Natural killer cell treated with Interleukin-12 subunit alpha and Interleukin-12 subunit beta and Interleukin-15 and Interleukin-18, amount 100 ng/mL, for 72 hours (primary cell): ENCODE measurements at places on chromosomes 11 and 22. TPM values are rescaled to one million over a fixed set of nuclear protein-coding genes. Genes with fewer than 3 reads are reported as not detected.

DNA sequence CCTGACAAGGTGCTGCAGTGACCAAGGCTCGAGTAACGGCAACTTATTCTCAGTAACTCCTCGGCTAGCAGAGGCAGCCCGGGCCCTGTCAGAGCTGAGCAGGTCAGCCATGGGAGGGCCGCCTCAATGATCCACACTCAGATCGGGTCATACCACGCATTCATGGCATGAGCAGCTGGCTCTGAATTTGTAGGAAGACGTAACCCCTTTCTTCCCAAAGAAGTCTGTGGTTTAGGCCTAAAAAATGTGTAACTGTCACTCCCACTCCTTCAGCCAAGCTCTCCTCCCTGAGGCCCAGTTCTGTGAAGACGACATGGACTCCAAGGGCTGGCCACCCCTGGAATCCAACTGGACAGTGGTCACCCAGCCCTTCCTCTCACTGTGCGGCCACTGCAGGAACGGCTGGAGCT, 30.0 kb downstream of the PPP2R1B start:
- no peak overlapping the region for H3K4me3 ChIP-seq
- no peaks in the 10 kb centered on the region for H3K27me3 ChIP-seq
- peaks cover 8% of the 10 kb centered on the region for H3K36me3 ChIP-seq
- no peaks in the 10 kb centered on the region for H3K4me1 ChIP-seq

- DNase-seq, result no peak
- H3K27me3 ChIP-seq, result peaks cover 7% of the 10 kb centered on the region
- H3K36me3 ChIP-seq, result peaks cover 5% of the 10 kb centered on the region
- H3K4me3 ChIP-seq, result no peak overlapping the region
These were observed 51.6 kb downstream of the ETS1 start for GRCh38 chr11:128535468-128536457.

DNA sequence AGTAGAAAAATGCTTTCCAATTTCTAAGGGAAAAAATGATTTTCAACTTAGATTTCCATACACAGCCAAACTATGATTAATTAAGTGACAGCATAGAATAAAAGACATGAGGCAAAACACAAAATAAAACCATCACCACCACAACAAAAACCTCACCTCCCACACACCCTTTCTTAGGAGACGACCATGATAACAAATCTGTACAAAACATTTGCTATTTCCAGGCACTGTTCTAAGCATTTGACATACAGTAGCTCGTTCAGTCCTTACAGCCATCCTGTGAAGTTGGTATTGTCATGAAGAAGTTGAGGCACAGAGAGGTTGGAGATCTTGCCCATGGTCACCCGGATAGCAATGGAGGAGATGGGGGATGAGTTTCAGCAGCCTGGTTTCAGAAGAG, 8.7 kb downstream of the SPI1 start:
- H3K36me3 ChIP-seq, result no peaks in the 10 kb centered on the region
- DNase-seq, result no peak
- H3K27ac ChIP-seq, result no peak overlapping the region
- peaks cover 9% of the 10 kb centered on the region for H3K4me1 ChIP-seq
- H3K4me3 ChIP-seq, result no peak overlapping the region

GRCh38 chr11:57458410-57459163, 1.7 kb upstream of the RTN4RL2 start:
- no peak for DNase-seq
- peak overlapping the region; percentile 36 for H3K27ac ChIP-seq
- peaks cover 26% of the 10 kb centered on the region for H3K27me3 ChIP-seq
- peak overlapping the region; percentile 88 for H3K4me3 ChIP-seq

- H3K36me3 ChIP-seq, result no peaks in the 10 kb centered on the region
- no peaks in the 10 kb centered on the region for H3K4me1 ChIP-seq
- peaks cover 13% of the 10 kb centered on the region for H3K27me3 ChIP-seq
- no peak overlapping the region for H3K4me3 ChIP-seq
These were observed 9.4 kb upstream of the NAV2 start for GRCh38 chr11:19703211-19703610.

DNA sequence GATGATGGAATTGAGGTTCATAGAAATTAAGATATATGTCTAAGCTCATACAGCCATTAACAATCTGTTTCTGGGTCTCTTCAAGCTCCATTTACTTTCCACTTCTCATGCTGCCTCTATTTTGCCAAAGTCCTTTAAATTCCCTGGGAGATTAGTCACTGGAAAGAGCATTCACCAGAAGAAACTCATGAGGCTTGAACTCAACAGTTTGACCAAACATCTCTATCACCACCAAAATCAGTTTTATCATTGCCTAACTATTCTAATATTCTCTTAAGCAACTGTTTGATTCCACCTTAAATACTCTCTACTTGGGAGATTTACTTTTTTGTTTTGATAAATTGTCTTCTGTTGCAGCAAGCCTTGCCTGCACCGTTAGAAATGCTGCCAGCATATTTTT, 881.3 kb downstream of the KCNA4 start:
- no peaks in the 10 kb centered on the region for H3K4me1 ChIP-seq
- H3K4me3 ChIP-seq, result no peak overlapping the region
- no peak overlapping the region for H3K27ac ChIP-seq
- no peaks in the 10 kb centered on the region for H3K36me3 ChIP-seq
- no peak for DNase-seq

GRCh38 chr11:61007956-61008896, 36.7 kb downstream of the CD6 start:
- DNase-seq, result no peak
- peaks cover 24% of the 10 kb centered on the region for H3K4me1 ChIP-seq

DNA sequence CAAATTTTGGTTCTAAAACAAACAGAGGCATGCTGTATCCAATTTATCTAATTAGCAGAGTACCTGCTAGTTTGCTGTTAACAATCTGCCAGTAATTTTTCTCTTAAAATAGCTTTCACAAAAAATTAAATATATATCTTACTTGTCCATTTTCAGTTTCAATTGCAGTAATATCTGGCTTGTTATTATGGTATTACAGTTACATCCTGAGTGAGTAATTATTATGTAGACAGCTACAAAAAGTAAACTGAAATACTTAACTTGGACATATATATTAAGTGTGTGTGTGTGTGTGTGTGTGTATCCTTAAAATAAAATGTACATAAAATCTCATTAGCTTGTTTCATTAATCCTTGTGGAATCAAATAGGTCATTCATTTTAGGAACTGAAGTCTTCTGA, 148.7 kb downstream of the LUZP2 start:
- no peak overlapping the region for H3K4me3 ChIP-seq
- no peak for DNase-seq
- no peaks in the 10 kb centered on the region for H3K36me3 ChIP-seq
- no peak overlapping the region for H3K27ac ChIP-seq
- no peaks in the 10 kb centered on the region for H3K27me3 ChIP-seq

DNA sequence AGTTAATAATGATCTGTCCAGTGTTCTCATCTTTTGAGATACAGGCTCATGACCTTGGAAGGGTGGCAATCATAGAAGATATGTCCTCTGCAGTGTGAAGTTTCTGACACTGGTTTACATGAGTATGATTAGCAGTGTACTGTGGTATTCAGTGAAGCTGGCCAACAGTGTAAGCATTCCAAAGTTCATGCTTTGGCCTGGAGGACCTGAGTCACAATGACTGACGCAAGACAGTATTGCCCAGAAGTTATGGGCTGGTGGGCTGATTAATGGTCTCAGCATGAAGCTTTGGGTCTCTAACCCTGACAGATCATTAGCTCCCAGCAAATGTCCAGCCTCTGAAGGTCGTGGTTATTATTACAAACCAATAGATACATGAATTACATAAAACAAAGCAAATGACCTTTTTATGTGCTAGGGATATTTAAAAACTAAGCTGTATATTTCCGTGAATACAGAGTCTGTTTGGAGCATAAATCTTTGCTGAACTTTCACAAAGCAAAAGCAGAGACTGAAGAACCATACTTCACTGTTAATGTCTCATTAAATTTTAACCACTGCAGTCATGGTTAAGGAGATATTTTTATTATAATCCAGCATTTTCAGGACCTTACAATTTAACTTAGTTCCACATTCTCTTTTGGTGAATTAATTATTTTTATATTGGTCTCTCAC, 28.3 kb upstream of the USP47 start:
- peaks cover 23% of the 10 kb centered on the region for H3K4me1 ChIP-seq
- H3K36me3 ChIP-seq, result no peaks in the 10 kb centered on the region
- no peak overlapping the region for H3K27ac ChIP-seq
- H3K4me3 ChIP-seq, result no peak overlapping the region
- H3K27me3 ChIP-seq, result peaks cover 4% of the 10 kb centered on the region

DNA sequence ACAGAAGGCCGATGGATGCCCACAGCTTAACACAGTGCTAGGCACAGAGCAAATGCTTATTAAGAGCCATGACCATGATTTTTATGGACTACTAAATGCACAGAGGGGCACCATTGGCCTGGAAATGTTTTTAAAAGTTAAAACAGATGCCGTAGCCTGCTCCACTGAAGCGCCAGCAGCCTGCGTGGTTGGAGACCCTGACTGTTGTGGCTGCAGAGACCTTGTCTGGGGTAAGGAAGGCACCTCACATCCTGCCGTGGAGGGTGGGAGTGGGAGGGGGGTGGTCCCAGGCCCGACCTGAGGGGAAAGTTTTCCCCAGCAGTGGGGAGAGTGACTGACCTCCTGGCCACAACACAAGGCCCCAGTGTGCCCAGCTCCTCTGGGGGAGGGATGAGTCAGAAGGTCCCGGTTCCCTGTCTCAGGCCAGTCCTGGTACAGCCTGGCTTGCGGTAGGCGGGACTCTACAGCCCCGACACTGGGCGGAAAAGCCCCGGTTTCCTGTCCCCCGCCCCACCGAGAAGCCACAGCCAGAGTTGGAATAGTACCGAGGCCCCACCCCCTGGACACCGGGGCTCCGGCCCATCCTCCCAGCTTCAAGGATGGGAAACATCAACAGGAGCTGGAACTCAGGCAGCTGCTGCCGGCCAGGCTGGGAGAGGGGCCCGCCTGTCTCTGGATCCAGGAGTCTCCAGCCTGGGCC, 7.0 kb downstream of the CHST1 start:
- H3K27ac ChIP-seq, result no peak overlapping the region
- no peak overlapping the region for H3K4me3 ChIP-seq
- H3K36me3 ChIP-seq, result no peaks in the 10 kb centered on the region
- peaks cover 34% of the 10 kb centered on the region for H3K27me3 ChIP-seq

DNA sequence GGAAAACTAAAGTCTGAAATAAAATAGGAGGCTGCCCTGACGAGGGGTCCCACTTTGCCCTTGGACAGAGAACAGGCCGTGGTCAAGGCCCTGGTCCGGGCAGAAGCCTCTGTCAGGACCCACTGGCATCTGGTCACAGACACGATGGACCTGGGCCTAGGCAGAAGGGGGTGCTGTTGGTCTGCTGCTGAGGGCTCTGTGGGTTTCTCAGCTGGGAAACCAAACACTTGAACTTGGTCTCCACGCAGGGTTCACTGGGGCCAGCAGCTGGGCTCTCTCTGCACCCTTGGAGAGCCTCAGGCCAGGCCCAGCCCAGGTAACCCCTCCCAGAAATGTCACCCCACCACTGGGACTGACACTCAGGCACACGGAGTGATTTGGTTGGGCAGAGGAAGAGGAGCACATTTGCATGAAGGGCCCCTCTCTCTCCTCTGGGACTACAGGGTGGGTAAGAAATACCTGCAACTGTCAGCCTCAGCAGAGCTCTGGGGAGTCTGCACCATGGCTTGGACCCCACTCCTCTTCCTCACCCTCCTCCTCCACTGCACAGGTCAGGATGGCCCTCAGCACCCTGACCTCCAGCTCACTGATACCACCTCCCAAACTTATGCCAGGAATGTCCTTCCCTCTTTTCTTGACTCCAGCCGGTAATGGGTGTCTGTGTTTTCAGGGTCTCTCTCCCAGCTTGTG, 48.1 kb upstream of the TOP3B start:
- H3K27ac ChIP-seq, result no peak overlapping the region
- peaks cover 9% of the 10 kb centered on the region for H3K27me3 ChIP-seq
- no peaks in the 10 kb centered on the region for H3K36me3 ChIP-seq
- no peak for DNase-seq
- H3K4me1 ChIP-seq, result no peaks in the 10 kb centered on the region
- H3K4me3 ChIP-seq, result no peak overlapping the region

DNA sequence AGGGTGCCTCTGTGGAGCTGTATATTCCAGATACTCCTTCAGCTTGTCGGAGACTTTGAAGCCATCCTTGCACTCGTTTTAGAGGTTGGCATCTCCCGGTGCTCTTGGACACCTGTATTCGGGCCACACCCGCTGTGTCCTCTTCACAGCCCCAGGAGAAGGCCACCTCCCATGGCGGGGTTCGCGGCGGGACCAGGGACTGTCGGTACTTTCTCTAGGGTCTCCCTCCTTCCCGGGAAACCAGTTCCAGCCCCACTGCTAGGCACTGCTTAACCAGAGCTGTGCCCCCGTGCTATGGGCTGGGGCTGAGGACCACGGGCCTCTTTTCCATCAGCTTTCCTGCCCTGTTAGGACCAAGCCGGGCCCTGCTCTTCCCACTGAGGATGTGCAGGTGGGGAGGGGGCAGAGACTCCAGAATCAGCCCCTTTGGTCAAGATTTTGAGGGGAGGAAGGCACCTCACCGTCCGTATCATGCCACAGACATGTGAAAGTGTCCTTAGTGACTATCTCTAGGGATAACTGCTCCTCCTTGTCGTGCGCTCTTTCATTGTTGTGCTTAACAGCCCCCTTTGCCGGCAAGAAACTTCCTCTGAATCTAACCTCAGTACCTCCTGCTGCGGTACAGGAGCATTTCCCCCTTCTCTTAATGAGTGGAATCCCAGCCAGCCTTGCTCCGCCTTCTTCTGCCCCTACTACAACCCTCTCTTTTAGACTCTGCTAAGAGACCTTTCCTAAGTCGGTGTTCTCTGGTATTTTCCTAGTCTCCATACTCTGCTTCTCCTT, 1.2 kb upstream of the B3GAT1 start:
- H3K4me3 ChIP-seq, result peak overlapping the region; percentile 68
- H3K27me3 ChIP-seq, result peaks cover 17% of the 10 kb centered on the region
- peak overlapping the region; percentile 20 for H3K27ac ChIP-seq
- peaks cover 32% of the 10 kb centered on the region for H3K4me1 ChIP-seq
- no peak for DNase-seq

DNA sequence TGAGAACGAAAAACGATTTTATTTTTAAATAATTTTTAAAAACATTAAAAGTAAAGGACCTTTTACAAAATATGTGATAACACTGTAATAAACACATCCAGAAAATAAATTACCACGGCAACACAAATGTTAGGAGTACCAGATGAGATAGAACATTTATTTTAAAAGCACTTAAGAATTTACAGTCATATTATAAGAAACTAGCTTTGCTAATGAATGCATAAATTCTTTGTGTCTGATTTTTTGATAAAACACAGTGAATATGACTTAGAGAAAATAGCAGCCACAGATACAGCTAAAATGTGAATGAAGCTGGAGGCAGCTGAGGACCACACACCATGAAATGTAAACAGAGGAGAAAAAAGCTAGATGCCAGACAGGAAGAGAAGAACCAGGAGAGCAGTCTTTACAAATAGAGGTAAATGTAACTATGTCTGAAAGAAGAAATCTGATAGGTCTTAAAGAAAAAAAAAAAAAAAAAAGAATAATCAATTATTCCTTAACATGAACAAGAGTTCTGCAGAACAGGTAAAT, 14.6 kb downstream of the CCDC34 start:
- H3K4me3 ChIP-seq, result no peak overlapping the region
- no peaks in the 10 kb centered on the region for H3K27me3 ChIP-seq
- no peaks in the 10 kb centered on the region for H3K4me1 ChIP-seq

- no peaks in the 10 kb centered on the region for H3K27me3 ChIP-seq
- no peaks in the 10 kb centered on the region for H3K4me1 ChIP-seq
- H3K4me3 ChIP-seq, result no peak overlapping the region
These were observed 30.9 kb downstream of the KCNQ1OT1 start for GRCh38 chr11:2668876-2669275.

The RSF1 gene
- 68.5 TPM for total RNA-seq

The MRGPRX4 gene
- not detected for total RNA-seq

The SLC22A25 gene
- total RNA-seq, result not detected

The OR4D9 gene
- not detected for total RNA-seq

The ACRV1 gene
- total RNA-seq, result not detected

The CATSPERZ gene
- total RNA-seq, result not detected

The CPSF7 gene
- 132 TPM for total RNA-seq

The CBLIF gene
- total RNA-seq, result not detected

The CPT1B gene
- total RNA-seq, result 102 TPM

The SYT13 gene
- total RNA-seq, result not detected

The KMT2A gene
- total RNA-seq, result 145 TPM

The DDI1 gene
- not detected for total RNA-seq

The LRRN4CL gene
- total RNA-seq, result 0.52 TPM

The OTOG gene
- not detected for total RNA-seq
